NCI-H2171 (cell line): ENCODE measurements at places on chromosomes 2 and 18.
A peak's percentile ranks its signal among the peaks of the same experiment; 100 is the strongest.

DNA sequence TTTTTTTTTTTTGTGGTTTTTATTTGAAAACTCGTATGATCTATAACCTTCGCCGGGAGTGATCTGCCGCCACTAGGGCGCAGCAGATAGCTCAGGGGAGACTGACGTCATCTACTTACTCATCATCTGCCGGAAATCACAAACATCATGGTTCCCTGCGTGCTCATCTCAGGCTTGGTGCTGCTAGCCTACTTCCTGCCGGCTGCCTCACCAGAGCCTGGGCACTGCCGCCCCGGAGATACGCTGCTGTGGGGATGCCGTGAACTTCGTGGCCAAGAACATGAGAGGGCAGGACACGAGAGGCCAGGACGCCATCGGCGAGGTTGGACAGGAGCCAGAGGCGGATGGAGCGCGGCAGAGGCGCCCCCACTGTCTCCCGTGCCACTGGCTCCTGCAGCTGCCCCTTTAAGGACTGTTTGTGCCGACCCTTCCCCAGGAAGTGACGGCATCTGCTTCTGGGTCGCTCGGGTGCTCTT, 68.8 kb downstream of the DOK6 start:
- peak; percentile 59 for DNase-seq

- no peak for DNase-seq
These were observed 2.3 kb upstream of the OST4 start for GRCh38 chr2:27073782-27074181.

DNA sequence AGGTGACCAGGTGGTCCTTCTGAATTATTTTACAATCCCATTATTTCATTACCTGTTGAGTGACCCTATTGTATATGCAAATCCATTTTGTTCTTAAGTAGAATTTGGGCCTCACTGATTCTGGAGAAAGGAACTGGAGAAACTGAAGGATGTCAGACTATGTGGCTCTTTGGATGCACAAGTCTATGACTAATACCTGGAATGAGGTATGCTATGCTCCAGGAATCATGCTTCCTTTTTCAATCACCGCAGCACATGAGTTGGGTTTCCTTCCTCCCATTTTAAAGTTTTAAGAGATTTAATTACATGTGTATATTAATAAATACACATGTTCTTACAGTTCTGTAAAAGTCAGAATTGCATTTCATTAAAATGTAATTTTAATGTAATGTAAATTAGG, 253.9 kb upstream of the VWC2L start:
- no peak for DNase-seq

- no peak for DNase-seq
These were observed 48.4 kb downstream of the ZEB2 start for GRCh38 chr2:144471305-144472045.

GRCh38 chr2:105177536-105178254, 63.8 kb upstream of the GPR45 start:
- no peak for DNase-seq

GRCh38 chr2:145020694-145021093, 500.8 kb upstream of the ZEB2 start:
- DNase-seq: no peak

DNA sequence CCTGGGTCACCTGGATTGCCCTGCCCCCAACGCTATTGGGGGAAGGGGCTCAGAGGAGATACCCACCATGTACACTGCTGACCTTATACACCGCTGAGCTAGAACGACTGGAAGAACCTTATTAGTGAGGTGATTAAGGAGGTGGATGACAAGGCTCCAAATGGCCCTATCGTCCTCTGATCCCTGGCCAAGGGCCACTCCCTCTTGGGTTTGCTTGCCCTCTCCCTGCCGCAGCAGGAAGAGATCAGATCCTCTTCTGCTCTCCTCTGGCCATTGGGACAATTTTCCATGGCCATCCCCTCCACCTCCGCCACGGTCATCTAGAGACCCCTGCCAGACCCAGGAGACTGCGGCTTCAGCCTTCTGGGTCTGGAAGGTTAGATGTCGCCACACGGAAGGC, 1.2 kb downstream of the ZNF514 start:
- no peak for DNase-seq

DNA sequence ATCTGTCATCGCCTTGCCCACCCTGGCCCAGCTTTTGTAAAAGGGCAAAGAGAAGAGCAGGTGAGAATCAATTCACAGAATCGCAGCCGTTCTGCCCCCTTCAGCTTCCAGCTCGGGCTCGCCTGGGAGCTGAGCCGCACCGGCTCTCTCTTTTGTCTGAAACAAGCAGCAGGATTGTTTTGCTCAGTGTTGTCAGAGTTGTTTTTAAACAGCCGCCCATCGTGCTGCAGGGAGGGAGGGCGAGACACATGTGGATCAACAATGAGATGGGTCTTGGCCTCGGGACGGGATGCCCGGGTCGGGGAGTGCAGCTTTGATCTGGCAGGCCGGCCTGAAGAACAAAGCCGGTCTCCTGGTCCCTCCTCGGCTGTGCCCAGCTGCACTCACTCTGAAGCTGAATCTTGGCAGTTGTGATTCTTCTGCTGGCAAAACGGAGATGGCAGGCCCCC, 39.7 kb upstream of the HDAC4 start:
- DNase-seq: no peak

DNA sequence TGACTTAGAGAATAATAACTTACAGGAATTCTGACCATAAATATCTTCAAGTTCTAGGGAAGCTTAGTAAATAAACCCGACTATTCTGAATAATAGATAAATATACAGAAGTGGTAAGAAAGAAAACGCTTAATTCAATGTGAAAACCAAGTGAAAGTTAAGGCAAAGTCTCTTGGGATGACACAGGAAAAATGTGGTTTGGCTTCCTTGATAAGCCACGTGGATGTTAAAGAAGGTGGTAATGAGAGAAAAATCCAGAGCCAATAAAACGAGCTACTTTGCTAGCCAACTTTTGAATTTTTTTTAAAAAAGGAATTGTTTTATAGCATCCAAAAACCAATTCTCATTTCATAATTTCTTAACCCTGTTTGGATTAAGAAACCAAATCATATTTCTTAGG, 166.2 kb upstream of the VRK2 start:
- no peak for DNase-seq

- DNase-seq: no peak
These were observed 214.4 kb upstream of the ARL4C start for GRCh38 chr2:234711308-234711707.

- DNase-seq: no peak
These were observed 70.0 kb upstream of the TAF1B start for GRCh38 chr2:9772999-9773902.

DNA sequence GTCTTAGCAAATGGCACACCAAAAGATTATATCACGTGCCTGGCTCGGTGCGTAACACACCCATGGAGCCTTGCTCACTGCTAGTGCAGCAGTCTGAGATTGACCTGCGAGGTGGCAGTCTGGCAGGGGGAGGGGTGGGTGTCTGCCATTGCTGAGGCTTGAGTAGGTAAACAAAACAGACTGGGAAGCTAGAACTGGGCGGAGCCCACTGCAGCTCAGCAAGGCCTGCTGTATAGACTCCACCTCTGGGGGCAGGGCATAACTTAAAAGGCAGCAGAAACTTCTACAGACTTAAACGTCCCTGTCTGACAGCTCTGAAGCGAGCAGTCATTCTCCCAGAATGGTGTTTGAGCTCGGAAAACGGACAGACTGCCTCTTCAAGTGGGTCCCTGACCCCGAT, 55.9 kb upstream of the FSHR start:
- DNase-seq: no peak

DNA sequence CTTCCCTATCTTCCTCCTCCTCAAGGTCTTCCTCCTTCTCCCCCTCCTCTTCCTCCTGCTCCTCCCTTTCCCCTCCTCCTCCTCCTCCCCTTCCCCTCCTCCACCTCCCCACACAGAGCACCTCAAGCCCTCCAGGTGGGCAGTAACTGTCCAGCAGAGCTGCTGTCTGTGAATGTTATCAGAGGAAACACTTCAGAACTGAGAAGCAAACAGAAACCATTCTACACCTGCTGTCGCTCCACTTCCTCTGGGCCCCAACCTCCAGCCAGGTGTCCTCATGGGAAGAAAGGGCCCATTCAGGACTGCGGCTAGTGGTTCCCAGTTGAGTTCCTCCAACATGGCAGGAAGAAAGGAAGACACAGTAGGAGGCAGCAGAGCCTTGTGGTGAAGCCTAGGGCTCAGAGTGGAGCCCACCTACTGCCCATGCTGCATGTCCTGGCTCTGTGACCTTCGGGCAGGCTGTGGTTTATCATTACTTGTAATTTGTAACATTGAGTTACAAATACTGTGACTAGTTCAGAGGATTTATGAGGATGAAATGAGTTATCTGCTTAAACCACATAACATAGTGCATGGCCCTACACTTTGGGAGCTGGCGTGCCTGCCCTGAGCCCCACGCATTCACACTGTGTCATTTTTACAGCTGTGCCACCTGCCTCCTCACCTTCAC, 165.9 kb upstream of the ID2 start:
- DNase-seq: no peak

DNA sequence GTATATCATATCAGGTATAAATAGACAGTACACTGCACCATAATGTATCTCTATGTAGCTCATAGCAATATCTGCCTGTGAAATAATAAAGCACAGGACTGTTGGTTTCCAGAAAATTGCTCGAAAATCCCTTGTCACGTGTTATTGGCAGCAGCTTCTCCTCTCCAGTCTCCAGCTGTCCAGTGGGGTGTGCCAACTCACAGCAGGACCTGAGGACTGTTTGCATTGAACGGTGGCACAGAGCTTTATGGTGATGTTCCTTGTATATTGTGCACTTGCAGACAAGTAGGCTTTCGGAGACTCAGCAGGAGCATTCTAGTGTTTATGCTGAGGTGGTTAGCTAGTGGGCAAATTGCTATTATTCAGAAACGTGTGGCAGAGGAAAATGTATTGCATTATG, 182.2 kb upstream of the ATP5MC3 start:
- no peak for DNase-seq

- no peak for DNase-seq
These were observed 68.9 kb downstream of the DCC start for GRCh38 chr18:52408800-52409302.

- no peak for DNase-seq
These were observed 61.2 kb upstream of the RBBP8 start for GRCh38 chr18:22871809-22872525.

- DNase-seq: no peak
These were observed 22.6 kb upstream of the CYP1B1 start for GRCh38 chr2:38098421-38099098.

GRCh38 chr2:234333168-234334130, 163.4 kb downstream of the ARL4C start:
- no peak for DNase-seq

- DNase-seq: no peak
These were observed 69.1 kb downstream of the PIK3C3 start for GRCh38 chr18:42024131-42024530.

DNA sequence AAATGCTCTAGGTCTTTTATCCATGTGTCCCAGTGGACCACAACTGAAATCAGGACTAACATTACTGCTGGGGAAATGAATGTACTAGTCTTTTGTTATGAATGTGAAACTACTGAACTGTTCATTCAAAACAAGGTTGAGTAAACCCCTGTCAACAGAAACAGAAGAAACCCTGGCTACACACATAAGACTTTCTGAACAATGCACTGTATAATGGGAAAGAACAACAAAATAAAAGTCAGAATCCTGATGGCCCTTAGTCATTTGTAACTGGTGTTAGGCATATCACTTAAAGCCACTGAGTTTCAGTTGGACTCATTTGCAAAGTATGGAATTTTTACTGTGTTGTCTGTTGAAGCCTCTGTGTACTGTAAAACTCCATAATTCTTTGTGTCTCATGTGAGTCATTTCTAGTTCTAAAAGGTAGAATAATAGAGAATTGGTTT, 77.0 kb upstream of the UBXN4 start:
- no peak for DNase-seq

DNA sequence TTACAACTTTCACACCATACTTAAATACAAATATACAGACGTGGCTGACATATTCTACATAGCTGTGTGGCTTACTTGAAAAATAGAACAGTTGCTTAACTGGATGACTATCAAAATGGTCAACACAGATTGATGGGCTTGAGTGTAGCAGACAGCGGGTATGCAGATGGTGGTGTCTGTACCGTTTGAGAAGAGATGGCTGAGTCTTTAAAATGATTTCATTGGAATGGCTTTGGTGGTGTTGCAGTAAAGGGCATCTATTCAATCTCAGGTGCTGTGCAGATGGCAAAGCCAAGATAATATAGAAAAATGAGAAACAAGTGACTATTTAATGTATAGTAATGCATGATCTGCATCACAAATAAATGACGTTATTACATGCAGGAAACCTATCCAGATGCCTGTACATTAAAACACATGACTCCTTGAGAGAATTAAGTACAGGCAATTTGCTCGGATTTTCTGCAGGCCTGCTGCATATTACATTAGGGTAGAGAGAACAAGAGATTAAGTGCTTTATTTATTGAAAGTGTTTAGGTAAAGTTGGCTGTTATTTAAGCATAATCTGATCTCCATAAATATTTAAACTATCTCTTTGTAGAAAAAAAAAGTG, 68.5 kb downstream of the AGPS start:
- DNase-seq: no peak
